ENCODE measurements at places on chromosomes 7 and 10.

DNA sequence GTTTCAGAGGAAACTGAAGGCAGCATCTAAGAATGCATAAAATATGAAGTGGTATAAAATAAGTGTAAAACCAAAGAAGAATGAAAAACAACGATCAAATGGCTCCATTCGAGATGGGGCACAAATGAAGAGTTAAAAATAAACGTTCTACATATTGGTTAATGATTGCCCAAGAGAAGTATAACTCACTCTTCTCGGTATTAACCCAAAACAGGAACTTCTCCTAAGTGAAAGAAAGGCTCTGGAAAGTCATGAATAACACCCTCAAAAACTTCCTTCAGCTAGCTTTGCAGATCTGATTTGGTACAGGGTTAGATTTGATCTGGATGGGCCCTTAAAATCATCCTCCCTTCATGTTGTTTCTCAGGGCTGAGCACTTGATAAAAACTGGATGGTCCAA, 94.3 kb upstream of the ADO start:
- DNase-seq = no peak

- DNase-seq = no peak
These were observed 16.7 kb downstream of the FAM107B start for GRCh38 chr10:14757986-14758385.

DNA sequence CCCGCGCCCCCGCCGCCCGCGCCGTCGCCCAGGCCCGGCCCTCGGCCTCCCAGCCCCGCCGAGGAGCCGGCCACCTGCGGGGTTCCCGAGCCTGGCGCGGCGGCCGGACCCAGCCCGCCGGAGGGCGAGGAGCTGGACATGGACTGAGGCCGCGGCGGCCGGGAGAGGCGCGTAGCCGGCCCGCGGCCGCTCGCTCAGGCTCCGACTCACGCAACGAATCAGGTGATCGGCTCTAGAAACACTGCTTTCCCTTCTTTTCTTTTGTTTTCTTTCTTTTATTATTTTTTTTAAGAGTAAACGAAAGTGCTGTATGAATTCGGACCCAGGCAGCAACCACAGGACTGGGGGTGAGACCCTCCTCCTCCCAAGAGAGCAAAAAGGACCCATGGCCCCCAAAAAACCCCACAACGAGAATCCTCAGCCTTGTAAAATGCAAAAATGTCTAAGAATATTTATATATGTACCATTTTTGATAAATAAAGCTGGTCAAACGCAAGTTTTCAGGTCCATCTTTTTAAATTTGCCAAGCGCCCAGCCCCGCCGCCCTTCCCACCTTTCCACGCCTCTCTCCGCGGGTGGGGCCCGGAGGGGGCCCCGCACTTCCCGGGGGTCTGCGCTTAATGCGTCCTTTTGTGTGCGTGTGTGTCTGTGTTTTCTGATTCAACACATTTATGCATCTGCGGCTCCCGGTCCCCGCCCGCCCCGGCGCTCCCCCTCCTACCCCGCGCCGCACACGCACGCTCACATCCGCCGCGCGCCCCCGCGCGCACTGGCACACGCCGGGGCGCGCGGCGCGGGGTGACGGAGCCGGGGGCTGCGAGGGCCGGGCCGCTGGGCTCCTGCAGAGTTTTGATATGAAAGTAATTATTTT, 4.4 kb downstream of the UNCX start:
- no peak for DNase-seq

DNA sequence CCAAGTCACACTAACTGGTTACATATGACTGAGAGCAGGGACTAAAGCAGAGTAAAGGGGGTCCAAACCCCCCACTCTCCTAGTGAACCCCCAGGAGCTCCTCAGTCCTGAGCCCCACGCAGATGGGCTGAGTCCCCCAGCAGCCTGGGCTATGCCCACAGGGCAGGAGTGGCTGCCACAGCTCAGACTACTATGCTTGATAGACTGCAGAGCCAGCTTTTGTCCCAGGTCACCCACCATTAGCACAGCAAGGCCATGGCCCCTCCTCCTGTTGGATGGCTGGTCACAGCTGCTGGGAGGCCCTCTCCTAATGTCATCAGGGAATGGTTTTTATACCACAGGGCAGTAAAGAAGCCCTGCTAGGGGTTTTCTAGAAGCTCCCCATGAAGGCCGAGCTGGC, 46.3 kb upstream of the FGFR2 start:
- no peak for DNase-seq

- DNase-seq = no peak
These were observed 70.5 kb downstream of the CPXM2 start for GRCh38 chr10:123821136-123821535.

- no peak for DNase-seq
These were observed 40.7 kb downstream of the TBC1D12 start for GRCh38 chr10:94443047-94443446.

DNA sequence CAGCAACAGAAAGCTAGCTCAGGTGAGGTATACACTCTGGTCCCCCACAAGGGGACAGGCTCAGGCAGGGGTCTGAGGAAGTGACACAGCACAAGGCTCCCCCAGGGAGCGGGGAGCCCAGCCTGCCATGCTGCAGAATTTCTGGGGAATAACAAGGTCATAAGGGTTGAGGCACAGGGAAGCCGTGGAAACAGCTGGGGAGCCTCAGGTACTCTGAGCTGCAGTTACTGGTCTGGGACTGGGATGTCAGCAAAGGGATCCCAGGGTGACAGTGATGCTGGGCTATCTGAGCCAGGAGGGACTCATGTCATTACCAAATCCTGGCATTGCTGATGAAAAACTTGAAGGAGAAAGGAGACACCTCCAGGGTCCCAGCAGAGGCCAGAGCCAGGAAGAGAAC, 64.4 kb upstream of the NANOS1 start:
- no peak for DNase-seq

DNA sequence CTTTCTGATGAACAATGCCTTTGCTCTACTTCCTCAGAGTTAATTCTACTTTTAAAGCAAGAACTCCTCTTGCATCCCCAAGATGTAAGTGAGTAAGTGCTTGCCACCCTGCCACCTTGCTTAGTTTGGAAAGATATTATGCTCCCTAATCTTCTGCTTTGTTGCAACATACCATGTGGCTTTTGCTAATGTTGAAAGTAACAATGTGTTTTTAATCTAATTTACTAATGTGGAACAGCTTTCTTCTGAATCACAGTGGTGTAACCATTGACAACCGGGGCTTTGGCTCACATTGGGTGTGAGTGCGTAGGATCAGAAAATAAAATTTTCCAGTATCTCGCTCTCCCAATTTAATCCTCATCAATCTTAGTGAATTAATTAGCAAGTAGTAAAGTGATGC, 254.1 kb upstream of the PTER start:
- DNase-seq = no peak

DNA sequence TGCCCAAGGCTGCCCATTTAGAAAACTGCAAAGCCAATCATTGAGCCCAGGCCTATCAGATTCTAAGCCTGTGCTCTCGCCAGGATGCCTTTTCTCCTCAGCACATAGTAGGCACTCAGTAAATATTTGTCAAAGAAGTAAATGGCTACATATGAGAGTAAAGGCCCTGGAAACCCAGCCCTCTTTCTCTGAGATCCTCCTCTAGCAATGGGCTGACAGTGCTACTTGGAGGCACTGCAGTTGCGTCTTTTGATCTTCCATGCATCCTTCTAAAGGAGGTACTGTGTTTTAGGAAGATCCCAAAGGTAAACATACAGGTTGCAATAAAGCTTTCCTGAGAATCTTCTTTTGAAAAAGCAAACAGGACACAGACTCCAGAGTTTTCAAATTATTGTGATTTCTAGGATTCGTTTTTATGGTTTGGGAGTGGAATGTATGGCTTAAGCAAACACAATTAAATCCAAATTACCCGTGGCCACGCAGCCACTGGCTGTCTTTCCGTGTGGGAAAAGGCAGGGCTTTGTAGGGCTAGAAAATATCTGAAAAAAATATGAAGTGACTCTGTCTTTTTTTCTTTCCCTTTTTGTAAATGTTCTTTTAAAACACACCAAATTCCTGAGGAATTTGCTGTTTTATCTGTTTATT, 151.3 kb upstream of the BMPER start:
- DNase-seq = no peak

DNA sequence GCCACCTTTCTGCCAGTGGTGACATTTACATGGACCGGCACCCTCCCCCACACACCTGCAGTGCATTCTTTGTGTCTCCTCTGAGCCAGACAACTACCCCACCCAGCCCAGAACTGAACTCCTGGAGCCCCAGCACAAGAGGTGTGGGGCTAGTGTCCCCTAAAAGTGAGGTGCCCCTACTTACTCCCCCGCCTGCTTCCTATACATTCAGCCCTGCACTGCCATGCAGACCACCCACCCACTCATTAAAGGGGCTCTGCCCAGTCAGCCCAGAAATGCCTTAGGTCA, 1.9 kb downstream of the SAP25 start:
- no peak for DNase-seq

- no peak for DNase-seq
These were observed 319.8 kb downstream of the LRMDA start for GRCh38 chr10:75751232-75751631.

- no peak for DNase-seq
These were observed 326.4 kb downstream of the SFMBT2 start for GRCh38 chr10:7084280-7085005.

DNA sequence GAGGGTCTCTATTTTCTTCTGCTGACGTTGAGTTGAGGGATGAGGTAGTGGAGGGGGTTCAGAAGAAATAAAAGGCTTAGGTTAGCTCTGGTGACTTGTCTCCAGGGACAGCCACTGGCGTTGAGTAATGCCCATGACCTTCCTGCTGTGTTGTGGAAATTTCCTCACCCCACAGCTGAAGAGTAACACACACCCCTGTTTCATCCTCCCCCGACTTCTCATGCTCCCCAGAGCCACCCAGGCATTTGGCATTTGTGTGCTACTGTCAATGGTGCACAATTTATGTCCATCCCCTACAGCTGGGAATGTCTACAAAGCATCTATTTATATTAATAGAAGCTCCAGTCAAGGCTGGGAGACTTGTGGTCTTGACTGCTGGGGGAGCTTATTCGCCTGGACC, 4.7 kb upstream of the TMEM72 start:
- DNase-seq = no peak

DNA sequence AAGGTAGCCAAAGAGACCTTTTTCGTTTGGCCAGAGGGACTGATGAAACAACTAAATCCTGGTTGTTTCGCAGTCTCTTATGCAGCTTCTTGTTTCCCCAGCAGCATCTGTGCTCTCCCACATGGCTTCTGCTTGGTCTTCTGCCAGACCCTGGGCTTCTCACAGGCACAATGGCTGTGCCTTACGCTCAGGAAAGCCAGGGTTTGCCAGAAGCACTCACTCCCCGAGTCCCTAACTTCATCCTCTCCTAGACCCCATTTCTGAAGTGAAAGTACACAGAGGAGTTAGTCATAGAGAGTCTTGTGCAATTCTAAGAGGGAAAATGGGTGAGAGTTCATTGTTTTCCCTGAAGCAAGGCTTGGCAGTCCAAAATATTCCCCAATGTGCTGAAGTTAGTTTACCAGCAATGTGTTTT, 121.7 kb downstream of the EVX1 start:
- no peak for DNase-seq

DNA sequence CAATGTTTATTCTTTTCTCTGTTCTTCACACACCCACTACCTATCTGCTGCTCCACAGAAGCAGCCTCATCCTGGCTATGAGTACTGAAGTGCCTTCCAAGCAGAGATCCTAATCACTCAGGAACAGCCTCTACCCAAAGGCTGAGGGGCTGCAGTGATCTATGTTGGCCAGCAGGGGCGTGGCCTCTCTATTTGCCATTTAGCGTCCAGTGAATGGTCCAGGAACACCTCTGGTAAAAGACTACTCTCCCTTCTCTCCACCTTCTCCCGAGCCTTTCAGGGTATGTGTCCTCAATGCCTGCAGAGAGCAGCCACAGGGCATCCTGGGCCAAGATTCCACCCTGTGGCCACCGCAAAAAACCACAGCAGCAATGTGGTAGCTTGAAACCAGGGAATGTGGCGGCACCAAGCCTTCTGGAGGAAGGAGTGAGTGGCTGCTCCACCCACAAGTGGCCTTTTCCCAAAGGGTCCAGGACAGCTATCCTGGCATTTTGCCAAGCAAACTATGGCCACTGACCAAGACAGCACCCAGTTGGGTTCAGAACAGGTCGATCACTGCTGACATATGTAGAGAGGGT, 70.9 kb downstream of the SYPL1 start:
- no peak for DNase-seq

DNA sequence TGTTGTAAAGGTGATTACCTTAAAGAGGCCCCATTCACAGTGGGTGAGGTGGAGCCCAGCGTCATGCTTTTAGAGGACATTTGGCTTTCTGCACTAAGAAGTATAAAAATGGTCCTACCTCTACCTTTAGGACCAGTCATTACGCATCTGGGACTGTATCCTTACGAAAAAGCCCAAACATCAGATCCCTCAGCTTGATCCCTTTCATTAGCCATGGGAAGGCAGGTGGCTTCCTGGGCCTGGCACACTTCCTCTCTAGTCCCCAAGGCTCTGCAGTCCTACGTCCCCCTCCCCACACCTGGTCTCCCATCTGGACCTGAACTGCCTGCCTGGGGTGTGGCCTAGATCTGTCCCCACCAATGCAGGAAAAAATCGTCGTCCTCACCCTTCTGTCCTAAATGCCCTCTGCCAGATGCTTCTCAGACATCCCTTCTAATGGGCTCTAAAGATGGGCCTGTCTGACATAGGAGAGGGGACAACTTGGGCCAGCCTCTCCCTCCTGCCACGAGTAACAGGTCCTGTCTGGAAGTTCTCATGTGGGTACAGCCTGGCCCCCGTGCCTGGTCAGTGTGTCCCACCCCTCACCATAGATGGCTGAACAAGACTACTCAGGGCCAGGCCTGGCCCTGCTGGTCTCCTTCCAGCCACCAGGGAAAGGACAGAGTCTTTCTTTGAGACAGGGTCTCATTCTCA, 11.8 kb upstream of the SLC18A3 start:
- no peak for DNase-seq

DNA sequence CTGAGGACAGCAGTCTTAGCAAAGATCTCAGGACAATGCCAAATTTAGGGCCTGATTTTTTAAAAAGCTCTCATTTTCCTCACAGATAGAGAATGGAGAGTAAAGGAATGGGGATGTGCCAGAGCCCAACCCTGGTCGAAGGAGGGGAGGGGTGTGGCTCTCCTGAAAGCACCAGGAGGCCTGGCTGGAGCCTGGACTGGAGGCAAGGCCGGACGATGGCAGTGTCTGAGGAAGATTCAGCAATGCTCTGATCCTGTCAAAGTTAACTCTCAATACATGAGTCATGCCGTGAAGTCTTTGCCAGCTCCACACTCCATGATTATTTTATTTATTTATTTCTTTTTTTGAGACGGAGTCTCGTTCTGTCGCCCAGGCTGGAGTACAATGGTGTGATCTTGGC, 108.3 kb downstream of the UPF2 start:
- DNase-seq = no peak

- DNase-seq = no peak
These were observed 128.4 kb downstream of the NSUN6 start for GRCh38 chr10:18523025-18523424.

DNA sequence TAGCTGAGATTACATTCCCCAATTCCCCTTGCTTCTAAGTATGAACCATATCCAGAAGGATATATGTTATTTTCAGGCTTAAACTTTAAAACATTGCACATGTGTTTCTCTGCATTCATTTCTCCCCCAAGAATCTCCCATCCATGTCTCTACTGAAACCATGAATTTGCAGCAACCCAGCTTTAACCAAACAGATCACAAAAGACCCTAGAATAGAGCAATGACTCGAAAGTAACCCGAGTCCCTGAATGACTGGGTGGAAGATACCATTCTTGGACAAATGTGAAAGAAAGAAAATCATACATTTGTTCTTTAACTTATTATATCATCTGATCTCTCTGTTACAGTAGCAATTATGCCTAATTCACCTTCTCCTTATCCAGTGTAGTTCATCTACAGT, 278.7 kb downstream of the IPMK start:
- no peak for DNase-seq
